ENCODE measurements at places on chromosomes 3 and 15.

GRCh38 chr15:61227950-61228936 lies 859 bp downstream of the RORA start:
- peak; percentile 9 for DNase-seq

DNA sequence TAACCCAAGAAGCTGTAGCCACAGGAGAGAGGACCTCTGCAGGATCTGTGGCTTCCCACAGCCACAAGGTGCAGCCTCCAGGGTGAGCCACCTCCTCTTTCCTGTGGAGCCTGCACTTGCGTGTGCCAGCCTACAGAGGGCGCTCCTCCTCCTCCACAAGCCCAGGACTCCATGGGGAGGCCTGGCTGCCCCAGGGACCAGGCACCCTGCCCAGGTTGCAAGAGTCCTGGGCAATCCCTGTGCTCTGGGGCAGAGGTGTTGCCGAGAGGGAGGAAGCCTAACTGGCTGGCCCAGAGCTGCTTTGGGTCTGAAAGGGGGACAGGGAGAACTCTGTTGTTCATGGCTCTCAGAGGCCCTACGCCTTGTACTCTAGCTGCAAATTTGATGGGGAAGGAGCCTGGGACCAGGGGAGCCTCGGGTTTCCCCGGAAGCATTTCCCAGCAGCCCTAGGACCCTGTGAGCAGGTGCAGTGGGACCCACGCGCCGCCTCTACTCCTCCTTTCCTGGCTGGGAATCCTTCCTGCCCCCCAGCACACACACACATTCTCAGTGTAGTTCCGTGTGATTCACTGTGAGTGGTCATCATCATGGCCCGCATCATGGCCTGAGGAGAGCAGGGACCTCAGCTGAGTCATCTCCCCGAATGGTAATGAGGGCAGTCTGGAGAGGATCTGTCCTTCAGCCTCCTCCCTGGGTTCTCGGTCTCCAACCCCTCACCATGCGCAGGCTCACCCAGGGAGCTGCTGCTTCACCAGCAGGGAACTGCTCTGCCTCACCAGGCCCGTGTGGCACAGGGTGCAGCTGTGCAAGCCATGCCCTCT lies 24.3 kb downstream of the TBC1D21 start:
- no peak for DNase-seq

- no peak for DNase-seq
Observed at GRCh38 chr3:115671761-115672455, 48.6 kb downstream of the GAP43 start.

DNA sequence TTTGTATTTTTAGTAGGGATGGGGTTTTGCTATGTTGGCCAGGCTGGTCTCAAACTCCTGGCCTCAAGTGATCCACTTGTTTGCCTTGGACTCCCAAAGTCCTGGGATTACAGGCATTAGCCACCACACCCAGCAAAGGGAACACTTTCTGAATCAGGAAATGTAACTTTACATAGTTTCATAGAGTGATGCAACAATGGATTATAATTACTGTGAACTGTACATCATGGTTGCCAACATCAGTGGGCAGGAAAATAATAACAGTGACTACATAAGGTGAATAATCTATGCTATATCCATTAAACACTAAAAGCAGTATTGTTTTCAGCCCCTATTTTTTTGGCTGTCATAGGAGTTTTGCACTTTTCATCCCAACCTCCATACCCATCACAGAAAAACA lies 5.0 kb upstream of the KPNA1 start:
- DNase-seq: no peak

DNA sequence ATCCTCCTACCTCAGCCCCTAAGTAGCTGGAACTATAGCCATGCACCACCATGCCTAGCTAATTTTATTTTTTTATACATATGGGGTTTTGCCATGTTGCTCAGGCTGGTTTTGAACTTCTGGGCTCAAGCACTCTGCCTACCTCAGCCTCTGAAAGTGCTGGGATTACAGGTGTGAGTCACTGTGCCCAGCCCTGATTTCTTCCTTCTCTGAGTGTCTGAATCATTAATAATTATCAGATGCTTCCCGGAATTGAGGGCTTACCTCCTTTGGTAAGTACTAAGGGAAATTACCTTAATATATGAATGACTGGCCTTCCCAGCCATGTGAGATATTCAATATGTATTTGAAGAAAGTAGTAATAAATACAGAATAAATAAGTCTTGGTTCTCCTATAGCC lies 7.2 kb downstream of the CLPX start:
- DNase-seq: no peak

DNA sequence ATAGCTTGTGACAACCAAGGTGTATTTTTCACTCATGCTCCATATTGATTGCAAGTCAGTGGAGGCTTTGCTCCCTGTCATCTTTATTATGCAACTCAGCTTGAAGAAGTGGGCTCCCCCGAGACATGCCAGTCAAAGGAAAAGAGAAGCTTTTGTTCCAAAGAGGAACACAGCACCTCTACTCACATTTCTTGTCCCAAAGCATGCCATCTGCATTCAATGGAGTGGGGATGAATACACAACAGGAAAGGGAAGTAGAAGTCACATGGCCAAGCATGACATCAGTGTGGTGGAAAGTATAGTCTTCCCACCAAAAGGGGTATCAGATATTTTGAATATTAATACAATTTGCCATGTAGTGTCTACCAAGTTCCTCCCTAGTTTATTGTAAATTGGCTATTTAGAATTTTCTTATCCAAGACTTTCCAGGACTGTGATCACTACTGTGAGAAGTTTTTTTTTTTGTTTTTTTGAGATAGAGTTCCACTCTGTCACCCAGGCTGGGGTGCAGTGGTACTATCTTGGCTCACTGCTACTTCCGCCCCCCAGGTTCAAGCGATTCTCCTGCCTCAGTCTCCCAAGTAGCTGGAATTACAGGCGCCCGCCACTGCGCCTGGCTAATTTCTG lies 114.5 kb downstream of the GMPS start:
- no peak for DNase-seq

DNA sequence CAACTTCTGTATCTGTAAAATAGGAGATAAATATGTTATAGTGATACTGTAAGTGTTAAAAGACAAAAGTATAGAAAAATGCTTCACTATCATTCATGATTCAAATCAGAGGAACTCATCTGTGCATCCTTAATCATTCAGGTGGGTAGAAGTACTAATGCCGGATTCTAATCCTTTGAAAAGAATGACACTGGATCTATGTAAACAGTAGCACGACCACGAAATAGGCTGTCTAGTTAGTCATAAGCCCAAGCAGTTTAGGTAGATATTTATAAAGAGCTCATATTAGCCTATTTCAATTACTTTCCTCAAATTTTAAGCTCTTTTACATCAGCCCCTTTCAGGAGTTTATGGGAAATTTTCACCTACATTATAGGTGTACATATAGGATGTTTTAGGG lies 437.9 kb downstream of the SOX2 start:
- no peak for DNase-seq

GRCh38 chr3:169993761-169994160 lies 27.2 kb downstream of the SEC62 start:
- peak; percentile 41 for DNase-seq
